ENCODE measurements at places on chromosomes 11 and 22.

DNA sequence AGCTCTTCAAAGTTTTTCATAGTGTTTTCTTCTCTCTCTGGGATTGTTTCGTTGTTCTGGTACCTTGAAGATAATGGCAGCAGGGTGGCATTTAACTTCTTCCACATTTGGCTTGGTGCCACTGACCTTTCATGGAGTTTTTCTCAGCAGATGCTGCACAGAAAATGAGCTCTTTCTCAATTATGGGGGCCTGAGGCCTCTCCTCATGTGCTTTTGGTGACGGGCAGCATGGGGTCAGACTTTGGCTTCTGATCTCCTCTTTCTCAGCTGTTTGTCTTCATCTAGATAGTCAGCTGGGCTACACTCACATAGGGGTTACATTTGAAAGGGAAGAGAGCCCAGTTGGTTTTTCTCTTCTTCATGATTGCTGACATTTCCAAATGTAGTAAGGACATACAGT, 76.3 kb downstream of the FAT3 start:
- no peak for ATAC-seq

GRCh38 chr22:35633520-35633919, 14.7 kb upstream of the APOL6 start:
- no peak for ATAC-seq

DNA sequence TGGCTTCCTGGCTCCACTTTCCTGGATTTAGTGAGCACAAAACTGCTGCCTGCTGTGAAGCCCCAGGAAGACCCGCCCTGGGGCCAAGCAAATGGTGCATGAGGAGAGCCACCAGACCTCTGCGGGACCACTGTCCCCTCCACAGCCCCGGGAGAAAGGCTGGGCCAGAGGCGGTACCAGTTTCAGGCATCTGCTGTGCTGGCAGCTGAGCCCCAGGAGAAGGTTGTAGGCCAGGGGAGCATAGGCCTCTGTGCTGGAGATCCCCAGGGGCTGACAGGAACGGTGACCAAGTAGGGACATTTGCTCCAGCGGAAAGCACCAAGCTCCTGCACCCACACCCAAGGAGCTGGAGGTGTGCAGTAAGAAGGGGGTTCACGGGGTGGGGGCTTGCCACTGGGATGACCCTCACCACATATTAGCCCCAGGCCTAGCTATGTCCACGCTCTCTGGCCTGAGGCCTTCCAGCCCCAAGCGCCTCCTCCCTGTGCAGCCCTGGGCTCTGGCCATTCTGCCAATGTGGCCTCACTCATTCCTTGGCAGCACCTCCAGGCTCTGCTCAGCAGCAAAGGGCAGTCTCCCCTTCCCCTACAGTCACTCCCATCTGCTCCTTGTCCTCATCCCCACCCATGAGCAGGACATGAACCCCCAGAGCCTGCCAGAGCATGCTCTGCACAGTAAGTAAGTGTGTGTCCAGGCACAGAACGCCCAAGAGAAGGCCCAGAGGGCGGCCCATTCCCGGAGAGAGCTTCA, 24.0 kb upstream of the COMT start:
- ATAC-seq = no peak

DNA sequence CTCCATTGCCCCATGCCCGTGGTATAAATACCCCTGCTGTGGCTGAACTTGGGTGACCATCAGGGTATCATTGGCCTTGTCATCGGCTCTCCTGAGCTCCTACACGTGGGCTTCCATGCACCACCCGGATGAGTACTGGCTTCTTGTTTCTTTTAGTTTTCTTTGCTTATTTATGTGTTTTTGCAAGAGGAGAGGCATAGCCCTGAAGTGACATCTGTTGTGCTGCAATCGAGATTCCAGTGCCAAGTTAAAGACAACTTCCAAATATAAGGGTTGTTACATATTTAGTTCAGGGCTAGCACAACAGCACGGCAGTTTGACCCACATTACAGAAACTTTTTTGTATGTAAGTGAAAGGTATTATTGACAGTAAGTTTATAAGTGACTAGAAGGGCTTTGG, 1087.1 kb downstream of the TBC1D22A start:
- no peak for ATAC-seq

DNA sequence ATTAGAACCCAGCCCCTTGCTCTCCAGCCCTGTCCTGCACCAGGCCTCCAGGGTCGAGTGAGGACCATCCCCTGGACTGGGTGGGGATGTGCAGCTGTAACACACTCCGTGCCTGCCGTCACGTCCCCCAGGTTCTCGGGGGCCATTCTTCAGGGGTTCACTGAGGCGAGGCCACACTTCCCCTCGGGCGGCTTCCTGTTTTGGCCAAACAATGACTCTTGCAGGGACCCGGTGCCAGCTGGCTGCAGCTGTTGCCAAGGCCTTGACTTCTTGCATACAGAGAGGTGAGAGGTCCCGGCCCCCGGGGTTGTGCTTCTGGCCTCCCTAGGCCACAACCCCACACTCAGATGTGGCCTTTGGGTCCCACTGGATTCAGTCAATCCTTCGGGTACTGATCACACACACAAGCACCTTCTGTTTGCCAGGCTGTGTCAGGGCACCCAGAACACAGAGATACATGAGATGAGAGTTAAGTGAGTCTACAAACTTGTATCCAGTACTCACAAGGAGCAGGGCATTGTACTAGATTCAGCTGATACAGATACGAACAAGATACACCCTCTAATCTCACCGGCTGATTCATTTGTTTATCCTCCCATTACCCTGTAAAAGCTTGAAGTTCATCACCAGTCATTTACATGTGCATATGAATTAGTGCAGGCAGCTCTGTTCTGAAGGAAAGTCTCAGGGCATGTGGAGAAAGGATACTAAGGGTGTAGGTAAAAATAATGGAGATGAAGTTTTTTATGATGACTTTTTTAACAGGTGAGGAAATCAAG, 32.9 kb downstream of the LRRC32 start:
- ATAC-seq = peak; percentile 57

DNA sequence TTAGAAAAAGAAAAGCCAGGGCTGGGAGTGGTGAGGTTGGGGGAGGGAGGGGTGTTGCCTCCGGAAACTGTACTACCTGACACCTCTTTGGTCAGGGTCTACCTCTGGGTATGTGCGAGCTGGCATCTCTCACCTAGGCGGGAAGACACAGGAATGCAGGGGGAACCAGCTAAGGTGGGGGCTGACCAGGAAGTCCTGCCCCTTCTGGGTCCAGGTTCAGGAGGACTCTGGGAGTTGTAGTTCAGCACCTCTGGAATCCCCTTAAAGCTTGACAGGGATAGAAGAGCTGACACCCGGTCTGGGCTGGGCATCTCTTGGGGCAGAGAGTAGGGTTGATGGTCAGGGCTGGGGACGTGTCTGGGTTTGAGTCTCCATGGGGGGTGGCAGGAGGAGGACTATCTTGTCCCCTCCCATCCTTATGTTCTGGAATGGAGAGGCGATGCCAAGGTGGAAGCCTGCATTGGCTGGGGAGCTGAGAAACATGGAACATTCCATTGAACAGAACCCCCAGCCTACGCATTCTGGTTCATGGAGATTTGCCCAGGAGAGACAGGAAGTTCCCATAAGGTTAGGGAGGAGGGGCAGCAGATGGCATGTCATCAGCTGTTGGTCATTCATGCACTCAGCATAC, 2.1 kb upstream of the KIAA1671 start:
- ATAC-seq = no peak

GRCh38 chr11:61955422-61956135, 5.4 kb downstream of the BEST1 start:
- ATAC-seq = peak; percentile 52

DNA sequence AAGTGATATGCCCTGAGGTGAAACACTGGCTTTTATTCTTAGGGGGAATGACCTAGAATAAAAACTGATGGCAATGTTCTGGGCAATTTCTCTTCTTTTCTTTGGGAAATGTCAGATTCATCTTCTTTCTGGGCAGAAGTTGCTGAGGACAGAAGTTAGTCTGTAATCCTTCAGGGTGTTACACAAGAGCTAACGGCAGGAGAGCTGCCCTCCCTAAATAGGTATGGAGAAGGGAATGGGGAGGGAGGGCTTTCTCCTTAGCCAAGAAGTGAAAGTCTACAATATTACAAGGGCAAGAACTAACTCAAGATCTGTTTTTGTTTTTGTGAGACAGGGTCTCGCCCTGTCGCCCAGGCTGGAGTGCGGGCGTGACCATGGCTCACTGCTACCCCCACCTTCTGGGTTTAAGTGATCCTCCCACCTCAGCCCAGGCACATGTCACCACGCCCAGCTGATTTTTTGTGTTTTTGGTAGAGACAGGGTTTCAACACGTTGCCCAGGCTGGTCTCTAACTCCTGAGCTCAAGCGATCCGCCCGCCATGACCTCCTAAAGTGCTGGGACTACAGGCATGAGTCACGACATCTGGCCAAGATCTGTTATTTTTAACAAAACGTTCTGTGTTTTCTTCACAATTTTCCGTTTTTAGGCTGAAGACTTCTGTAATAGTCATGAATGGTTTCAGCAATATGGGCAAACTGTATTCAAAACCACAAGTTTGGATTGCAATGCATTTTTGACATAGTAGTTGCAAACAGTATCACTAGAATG, 7.2 kb downstream of the PIWIL4 start:
- ATAC-seq = peak; percentile 31

DNA sequence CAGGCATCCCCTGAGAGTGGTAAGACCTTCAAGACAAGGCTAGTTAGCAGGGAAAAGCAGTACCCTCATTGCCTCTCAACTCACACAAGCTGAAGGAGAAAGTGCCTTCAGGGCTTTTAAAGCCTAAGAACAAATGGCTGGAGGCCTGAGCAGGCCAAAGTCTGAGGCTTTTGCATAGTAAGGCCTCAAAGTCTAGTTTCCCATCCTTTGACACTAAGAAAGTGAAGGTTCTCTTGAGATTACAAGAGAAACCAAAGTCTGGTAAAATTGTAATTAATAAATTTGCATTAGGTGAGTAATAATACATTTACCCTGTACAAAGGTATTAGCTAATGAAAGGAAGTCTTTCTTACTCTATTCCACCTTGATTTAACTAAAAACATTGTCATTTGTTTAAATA, 47.0 kb upstream of the CCDC89 start:
- no peak for ATAC-seq

GRCh38 chr11:116657842-116658825, 114.7 kb downstream of the BUD13 start:
- no peak for ATAC-seq

DNA sequence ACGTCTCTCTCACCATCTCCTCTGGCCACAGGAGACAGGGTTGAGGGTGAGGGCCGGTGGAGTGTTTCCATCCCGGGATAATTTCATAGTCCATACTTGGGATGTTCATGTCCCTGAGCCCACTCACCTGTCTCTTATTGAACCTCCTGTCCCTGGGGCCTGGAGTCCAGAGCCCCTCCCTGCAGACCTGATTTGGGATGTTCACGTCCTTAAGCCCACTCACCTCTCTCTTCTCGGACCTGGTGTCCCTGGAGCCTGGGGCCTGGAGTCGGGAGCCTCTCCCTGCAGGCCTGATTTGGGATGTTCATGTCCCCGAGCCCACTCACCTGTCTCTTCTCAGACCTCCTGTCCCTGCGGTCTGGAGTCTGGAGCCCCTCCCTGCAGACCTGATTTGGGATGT, 868.2 kb downstream of the BRD1 start:
- ATAC-seq = no peak

GRCh38 chr22:38554281-38554680, 15.7 kb downstream of the DMC1 start:
- no peak for ATAC-seq

- ATAC-seq = no peak
Measured at GRCh38 chr11:64088162-64089026, 52.7 kb downstream of the FLRT1 start.

GRCh38 chr11:11510939-11511338, 110.9 kb downstream of the GALNT18 start:
- ATAC-seq = peak; percentile 51

DNA sequence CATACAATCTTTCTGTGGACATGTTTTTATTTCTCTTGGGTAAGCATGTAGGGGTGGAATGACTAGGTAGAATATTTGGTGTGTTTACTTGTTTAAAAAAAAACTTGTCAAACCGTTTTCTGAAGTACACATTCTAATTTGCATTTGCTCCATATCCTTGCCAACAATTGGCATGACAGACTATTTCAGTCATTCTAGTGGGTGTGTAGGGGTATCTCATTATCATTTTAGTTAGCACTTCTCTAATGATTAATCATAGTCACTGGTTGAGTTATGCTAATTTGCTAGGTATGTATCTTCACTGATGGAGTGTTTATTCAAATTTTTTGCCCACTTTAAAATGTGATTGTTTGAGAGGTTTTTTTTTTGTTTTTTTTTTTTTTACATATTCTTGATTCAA, 64.3 kb downstream of the C11orf65 start:
- no peak for ATAC-seq

DNA sequence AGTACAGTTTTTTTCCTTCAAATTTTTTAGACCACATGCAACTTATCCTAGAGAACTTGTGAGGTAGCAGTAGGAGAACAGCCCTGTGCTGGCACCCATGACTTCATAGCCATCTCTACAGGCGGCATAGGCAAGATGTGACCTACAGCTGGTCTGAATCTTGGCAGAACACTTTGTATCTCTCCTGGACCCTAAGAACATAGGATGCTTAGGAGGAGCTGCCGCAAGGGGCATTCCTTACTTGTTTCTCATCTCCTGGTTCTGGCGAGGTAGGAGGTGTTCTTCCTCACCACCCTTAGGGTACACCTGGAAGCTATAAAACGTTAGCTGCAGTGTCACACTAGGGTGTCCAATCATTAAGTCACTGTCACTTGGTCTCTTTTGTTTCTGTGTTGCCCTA, 16.4 kb downstream of the CWC15 start:
- ATAC-seq = no peak

DNA sequence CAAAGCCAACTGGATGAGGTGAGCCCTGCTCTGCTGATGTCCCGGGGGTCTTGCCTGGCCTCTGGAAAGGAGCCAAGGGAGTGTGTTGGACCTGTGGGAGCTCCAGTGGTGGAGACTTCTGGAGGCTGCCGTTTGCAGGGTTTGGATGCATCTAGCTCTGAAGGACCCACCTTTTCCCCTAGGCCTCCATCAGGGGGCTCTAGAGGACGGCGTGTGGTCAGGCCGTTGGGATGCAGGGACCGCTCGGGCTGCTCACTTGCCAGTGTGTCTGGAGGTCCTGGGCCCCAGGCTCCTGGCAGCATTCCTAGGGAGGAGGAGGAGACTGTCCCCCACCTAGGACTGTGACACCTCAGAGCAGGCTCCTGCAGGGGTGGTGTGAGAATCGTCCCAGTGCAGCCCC, 58.3 kb downstream of the PRDM11 start:
- ATAC-seq = no peak

- ATAC-seq = no peak
Measured at GRCh38 chr11:9947231-9947864, 283.5 kb downstream of the SWAP70 start.

DNA sequence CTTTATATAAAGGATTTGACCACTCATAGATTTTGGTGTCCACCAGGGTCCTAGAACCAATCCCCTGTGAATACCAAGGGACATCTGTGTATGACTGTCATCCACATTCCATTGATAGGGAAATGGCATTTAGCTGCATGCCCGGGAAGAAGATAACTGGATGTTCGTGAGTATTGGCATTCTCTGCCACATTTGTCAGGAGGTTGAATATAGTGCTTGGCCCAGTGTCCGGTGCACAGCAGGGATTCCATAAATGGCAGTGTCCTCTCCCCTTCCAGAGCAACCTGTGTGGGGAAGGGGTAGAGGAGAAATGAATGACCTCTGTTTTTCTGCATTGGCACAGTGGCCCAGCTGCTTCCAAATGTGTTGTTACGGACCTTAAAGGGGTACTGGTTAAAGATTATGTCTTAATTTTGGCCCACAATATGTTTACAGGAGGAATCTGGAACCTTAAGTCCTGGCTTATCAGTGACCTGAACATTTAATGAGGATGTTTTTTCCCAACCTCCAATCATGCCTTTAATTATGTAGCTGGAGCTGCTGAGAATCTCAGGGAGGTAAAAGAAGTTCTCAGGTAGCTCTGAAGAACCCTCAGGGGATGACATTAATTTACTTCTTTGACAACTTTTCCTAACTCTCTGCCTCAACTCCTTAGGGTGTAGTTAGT, 33.6 kb upstream of the OR4B1 start:
- ATAC-seq = no peak
